NCI-H146 (cell line): ENCODE measurements at places on chromosomes 3 and 15.

GRCh38 chr3:141648055-141648910, 89.8 kb upstream of the RNF7 start:
- DNase-seq, result no peak

GRCh38 chr3:99568663-99569335, 69.6 kb upstream of the COL8A1 start:
- DNase-seq, result no peak

- DNase-seq, result no peak
Measured at GRCh38 chr3:195068084-195069080, 202.6 kb downstream of the XXYLT1 start.

GRCh38 chr3:158313338-158313927, 203.5 kb downstream of the RSRC1 start:
- peak; percentile 54 for DNase-seq

- DNase-seq, result no peak
Measured at GRCh38 chr15:31374986-31375385, 48.4 kb downstream of the KLF13 start.

- no peak for DNase-seq
Measured at GRCh38 chr3:162441716-162442115, 945.1 kb downstream of the OTOL1 start.

DNA sequence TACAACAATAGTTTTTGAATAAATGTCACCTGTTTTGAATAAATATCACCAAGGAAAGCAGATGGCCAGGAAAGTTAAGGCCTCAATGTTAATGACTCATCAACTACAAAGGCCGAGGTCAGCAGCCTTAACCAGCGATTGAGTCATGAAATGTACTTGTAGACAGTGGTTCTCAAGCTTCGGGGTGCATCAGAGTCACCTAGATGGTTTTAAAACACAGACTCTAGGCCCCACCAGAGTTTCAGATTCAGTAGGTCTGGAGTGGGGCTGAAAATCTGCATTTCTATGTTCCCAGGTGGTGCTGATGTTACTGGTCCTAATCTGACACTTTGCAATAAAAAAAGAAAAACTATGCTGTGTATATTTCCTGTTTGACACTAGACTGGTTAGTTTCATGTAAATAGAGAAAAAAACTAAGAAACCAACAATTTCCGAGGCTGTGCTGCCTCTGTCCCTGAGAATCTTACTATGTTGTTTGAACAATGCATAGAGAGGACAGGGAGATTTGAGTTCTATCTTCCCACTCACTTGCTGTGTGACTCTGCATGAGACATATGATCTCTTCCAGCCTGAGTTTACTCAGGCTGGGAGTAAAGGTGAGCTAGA, 9.8 kb downstream of the RAB27A start:
- DNase-seq, result no peak

- DNase-seq, result no peak
Measured at GRCh38 chr3:56966509-56966908, 94.0 kb upstream of the SPATA12 start.

GRCh38 chr3:12990781-12991480, 82.3 kb downstream of the IQSEC1 start:
- DNase-seq, result no peak

DNA sequence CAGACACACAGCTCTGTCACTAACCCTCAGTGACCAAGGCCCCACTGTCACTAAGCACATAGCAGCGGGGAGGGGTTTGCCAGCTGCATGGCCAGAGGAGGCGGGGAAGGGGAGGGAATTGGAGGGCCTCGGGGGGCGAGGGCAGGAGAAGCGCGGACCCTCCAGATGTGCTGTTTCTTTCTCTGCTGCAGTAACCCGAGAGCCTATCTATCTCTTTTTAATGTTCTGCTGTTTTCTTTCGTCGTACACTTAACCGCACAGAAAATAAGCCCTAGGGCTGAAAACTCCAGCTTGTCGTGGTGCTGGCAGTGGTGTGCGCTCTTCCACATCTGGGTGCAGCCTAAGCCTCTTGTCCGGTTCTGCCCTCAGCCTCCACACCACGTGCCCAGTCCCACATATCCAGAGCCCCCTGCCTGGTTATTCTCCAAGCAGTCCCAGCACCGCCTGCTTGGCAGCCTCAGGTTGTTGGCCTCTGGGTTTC, 51.1 kb downstream of the BDH1 start:
- DNase-seq, result no peak

DNA sequence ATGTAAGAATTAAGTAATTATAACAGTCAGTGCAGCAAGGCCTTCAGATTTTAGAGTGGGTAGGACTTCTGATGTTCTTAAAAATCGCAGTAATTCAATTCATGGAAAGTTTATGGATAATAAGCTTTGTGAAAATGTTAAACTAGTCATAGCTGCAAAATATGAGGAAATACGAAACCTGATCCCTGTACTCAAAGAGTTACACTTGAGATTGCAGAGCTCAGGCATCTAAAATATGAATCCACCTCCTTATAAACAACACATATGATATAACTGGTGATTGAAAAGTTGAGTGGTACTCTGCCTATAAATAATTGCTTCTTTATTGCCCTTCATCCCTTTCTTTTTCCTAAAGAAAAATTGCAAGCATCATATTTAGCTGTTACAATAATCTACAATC, 473.3 kb downstream of the OTOL1 start:
- no peak for DNase-seq

DNA sequence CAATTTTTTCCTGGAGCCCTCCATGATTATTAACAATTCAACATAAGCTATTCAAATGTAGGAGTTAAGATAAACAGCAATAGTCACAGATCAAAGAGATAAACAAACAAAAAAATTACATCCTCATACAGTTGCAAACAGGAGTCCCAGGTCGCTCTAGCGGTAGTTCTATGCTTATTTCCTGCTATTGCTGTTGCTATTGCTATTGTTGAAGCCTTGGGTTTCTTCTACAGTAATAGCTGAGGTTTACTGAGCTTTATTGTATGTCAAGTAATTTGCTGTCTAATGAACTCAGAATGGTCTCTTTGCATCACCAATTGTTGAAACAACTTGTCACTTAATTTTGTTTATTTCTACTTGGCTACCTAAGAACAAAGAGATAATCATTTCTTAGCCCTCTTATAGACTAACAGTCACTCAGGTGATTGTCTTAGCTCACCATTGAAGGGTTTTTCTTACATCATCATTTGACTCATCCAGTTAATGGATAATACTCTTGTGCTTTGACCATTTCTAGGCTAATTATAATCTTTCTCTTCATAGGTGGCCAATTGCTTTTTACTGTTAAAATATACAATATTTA, 654.6 kb downstream of the MECOM start:
- no peak for DNase-seq

DNA sequence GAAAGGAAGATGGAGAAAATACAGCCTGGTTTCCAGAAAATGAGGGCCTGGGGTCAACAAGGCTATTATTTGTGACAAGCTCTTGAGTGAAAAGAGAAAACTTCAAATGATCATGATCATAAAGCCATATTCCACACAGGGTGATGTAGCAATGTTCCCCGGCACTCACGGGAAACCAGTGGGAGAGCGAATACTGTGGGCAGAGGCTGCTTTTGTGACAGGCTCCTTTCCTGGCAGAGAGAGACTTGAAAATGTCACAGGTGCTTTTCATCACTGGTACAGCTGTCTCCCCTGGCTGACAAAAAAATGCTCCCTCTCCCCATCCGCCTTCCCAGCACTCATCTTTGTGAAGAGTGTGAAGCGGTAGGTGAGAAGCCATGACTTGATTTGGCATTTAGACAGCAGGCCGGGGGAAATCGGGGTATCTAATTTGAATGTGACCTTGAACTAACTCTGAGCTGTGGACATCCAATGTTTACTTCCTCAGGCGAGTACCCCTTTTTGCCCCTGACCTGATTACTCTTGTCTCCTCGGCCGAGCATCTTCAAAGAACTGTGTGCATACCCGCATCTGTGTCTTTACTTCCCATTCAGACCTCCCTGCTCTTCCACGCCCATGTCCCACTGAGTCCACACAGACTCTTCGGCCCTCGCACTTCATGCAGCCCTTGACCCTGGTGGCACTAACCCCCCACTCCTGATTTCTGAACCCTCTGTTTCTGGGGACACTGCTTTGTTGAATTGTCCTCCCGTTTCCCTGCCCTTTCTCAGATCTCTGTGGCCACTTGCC, 23.2 kb downstream of the CA12 start:
- DNase-seq, result no peak

DNA sequence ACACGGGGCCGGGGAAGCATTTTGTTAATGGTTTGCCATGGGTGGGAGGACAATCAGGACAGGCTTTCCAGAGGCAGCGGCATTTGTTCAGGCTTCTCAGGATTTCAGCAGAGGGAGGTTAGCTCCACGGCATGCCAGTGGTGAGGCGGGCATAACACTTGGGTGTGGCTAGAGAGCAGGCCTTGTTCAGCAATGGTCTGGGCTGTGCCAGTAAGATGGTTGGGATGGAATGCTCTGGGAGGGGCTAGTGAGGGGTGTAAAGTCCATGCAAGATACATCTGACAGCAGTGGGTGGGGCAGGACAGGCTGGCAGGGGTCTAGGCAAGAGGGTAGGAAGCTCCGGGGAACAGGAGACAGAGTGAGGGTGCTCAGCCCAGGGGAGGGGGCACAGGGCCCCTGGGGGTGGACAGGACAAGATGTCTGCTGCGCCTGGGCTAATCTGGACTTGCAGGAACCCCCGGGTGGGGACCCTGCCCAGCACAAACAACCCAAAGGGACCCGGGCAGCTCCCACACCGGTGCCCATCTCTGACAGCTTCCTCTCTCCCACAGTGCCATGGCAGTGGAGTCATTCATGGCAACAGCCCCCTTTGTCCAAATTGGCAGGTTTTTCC, 8.4 kb downstream of the TMEM43 start:
- DNase-seq, result no peak

GRCh38 chr3:46918634-46919033, 41.1 kb downstream of the PTH1R start:
- DNase-seq, result no peak

GRCh38 chr3:127719369-127719768, 46.6 kb downstream of the ABTB1 start:
- no peak for DNase-seq

DNA sequence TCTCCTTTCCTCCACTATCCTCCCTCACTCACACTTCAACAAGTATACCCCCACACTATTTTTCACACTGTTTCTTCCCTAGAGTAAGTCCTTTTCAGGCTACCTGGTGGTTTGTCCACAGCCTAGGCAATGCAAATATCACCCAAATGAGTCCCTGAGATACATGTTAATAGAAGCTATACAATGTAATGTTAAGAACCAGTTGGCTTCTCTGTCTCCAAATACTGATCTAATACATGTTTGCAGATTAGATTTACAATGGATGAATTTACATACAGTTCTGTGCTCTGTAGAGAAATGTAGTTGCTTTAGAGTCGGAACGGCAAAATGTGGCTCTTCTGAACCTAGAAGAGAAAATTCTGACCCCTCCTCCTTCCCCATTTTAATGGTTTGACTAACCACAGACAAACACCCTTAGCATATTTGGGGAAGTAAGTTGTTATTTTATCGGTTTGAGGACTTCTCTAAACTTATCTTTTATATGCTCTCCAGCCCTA, 63.6 kb upstream of the MBNL1 start:
- no peak for DNase-seq

DNA sequence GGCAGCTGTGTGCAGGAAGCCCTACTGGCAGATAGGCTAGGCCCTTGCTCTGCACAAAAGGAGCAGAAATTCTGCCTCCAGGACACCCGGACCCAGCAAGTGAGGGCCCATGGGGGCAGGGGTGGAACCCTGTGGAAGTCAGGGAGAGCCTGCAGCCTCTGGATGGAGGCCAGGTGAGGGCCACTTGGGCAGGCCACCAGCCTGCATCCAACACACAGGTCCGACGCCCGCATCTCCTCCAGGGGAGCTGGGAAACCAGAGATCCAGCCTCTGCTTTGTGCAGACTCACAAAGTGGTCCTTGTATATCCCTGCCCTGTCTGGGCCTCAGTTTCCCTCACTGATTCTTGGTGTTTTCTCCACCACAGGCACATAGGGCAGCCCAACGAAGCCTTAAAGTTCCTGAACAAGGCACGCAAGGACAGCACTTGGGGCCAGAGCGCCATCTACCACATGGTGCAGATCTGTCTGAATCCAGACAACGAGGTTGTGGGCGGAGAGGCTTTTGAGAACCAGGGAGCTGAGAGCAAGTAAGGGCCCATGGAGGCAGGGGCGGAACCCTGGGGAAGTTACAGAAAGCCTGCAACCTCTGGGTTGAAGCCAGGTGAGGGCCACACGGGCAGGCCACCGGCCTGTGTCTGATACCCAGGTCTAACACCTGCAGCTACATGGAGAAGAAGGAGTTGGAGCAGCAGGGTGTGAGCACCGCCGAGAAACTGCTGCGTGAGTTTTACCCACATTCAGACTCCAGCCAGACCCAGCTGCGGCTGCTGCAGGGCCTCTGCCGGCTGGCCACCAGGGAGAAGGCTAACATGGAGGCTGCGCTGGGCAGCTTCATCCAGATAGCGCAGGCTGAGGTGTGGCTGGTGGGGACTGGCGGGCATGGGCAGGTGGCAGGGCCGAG, 16.6 kb downstream of the CSRNP1 start:
- DNase-seq, result no peak

- DNase-seq, result no peak
Measured at GRCh38 chr3:59754456-59755129, 704.8 kb upstream of the CFAP20DC start.

- no peak for DNase-seq
Measured at GRCh38 chr15:45111390-45112142, 2.4 kb downstream of the DUOX2 start.

DNA sequence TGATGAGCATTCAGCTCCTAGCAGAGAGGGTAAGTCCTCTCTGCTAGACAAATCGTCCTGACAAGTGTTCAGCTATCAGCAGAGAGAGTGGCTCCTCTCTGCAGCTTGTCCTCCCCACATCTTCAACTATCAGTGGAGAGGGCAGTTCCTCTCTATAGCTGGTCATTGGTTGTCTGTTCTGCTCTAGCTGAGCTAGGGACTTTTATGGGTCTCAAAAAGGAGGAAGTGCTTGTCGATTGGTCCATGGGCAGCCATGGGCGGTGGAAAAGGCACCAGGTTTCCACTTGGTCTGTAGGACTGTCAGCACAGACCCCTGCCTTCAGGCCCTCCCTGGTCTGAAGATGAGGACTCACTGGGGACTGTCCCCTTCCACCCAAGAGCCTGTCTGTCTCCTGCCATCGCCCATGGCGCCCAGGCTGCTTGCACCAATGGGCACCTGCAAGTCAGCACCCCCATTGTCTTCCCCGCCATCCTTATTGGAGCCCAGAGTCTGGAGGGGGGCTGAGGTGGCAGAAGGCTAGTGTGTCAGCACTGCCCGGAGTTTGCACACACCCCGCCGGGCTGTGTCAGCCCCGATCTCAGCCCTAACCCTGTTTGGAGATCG, 264.7 kb downstream of the ZBBX start:
- DNase-seq, result no peak

GRCh38 chr15:95448531-95449229, 881.8 kb upstream of the NR2F2 start:
- no peak for DNase-seq

- peak; percentile 1 for DNase-seq
Measured at GRCh38 chr3:102301155-102301880, 133.5 kb upstream of the ZPLD1 start.

DNA sequence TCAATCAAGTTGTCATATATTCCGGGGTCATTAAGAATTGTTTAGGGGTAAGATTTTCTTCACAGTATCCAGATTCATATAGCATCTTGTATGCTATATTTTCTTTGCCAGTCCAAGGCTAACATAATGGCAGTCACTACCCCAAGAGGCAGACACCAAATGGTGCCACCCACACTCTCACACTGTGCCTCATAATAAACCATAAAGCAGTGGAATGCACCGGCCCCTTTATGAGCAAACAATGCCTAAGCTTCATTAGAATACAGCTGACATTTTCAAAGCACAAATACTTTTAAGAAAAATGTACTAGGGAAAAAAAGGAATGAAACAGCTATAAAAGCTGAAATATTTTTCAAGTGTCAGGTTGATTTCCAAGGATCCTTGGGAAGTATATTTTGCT, 121.6 kb downstream of the TFDP2 start:
- DNase-seq, result peak; percentile 90

GRCh38 chr3:188303823-188304222, 149.9 kb downstream of the LPP start:
- no peak for DNase-seq
